ENCODE measurements at places on chromosomes 2 and 18. TPM values are rescaled to one million over a fixed set of nuclear protein-coding genes. Genes with fewer than 3 reads are reported as not detected.

- no peak for DNase-seq
These were observed 18.9 kb upstream of the DPP4 start for GRCh38 chr2:162092658-162093556.

DNA sequence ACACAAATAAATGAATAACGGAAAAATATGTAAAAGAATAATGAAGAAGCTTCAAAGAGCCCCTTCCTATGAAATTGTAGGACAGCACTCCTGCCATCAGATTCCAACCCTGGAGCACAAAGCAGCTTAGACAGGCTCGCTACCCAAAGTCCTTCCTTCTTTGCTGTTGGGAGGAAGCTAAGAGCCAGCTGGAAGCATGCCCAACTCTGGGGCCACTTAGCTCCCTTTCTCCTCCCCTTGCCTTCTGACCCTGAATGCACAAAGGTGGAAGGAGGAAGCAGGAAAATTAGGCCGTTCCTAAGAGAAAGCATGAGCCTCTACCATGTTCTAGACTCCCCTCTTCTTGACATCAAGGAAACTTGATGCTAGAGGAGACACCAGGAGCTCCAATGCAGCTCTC, 700.8 kb downstream of the RNF144A start:
- DNase-seq, result no peak

GRCh38 chr2:190599073-190599472, 49.8 kb upstream of the NAB1 start:
- no peak for DNase-seq

GRCh38 chr2:223044092-223044836, 7.7 kb upstream of the KCNE4 start:
- no peak for DNase-seq

- no peak for DNase-seq
These were observed 7.1 kb upstream of the ZBTB14 start for GRCh38 chr18:5302606-5303005.

GRCh38 chr2:238075397-238075796, 14.6 kb downstream of the SCLY start:
- DNase-seq, result no peak

DNA sequence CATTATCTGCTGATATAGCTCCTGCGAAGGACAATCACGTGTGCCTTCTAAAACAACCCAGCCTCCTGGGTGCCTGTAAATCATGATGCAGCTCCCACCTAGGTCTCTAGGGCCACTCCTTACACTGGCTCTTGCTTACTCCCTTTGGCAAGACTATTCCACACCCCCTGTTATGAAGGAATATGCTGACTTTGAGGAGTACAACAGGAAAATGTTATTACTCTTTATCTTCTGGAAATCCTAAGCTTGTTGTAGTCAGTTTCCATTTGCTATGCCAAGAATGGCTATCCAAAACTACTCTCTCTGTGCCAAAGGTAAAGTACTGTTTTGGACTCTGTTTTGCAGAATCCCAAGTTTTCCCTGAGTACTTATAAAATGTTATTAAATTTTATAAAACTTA, 7.7 kb downstream of the SGO2 start:
- DNase-seq, result no peak

GRCh38 chr2:86065512-86065911, 40.2 kb downstream of the POLR1A start:
- no peak for DNase-seq

DNA sequence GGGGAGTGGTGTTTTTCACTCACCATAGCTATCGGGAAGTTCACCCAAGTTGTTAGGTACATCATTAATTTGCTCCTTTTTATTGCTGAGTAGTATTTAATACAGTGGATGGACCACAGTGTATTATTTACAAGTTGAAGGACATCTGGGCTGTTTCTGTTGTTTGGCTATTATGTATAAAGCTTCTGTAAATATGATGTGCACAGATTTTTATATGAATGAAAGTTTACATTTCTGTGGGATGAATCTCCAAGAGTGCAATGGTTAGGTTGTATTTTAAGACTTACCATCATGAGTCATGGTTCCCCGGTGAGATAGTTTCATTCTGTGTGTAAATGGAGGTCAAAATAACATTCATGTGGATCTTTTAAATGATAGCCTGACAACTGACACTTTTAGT, 337.4 kb downstream of the PTPRM start:
- no peak for DNase-seq

DNA sequence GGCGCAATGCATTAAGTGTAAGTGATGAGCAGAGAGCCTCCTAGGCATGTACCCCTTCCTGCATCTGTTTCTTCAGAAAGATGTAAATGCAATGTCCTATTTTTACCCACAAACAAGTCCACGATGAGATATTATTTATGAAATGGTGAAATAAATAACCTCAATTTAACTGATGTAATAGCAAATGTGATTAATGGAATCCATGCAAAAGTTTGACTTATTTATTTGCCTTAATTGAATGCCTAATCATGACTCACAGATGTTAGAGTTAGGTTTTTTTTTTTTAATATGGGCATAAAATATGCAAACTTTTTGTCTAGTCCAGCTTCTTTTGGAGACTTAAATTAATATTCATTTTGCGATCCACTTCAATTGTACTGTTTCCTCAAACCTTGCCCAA, 67.7 kb upstream of the ITGA4 start:
- DNase-seq, result no peak

DNA sequence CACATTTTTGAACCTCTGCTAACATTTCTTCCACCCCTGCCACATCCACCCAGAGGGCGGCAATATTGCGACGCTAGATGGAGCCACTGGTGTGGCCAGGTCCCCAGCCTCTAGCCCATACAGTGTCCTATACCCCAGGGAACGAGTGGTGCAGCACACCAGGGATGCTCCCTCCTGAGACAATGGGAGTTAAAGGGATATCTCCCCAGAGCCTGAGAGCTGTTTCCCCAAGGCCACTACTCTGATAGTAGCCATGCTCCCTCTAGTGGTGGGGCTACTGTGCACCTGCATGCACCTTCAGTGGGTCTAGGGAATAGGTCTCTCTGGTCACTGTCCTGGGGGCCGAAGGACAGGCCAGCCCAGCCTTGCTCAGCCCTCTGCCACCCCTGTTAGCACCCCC, 336.4 kb upstream of the FSHR start:
- DNase-seq, result peak; percentile 29

DNA sequence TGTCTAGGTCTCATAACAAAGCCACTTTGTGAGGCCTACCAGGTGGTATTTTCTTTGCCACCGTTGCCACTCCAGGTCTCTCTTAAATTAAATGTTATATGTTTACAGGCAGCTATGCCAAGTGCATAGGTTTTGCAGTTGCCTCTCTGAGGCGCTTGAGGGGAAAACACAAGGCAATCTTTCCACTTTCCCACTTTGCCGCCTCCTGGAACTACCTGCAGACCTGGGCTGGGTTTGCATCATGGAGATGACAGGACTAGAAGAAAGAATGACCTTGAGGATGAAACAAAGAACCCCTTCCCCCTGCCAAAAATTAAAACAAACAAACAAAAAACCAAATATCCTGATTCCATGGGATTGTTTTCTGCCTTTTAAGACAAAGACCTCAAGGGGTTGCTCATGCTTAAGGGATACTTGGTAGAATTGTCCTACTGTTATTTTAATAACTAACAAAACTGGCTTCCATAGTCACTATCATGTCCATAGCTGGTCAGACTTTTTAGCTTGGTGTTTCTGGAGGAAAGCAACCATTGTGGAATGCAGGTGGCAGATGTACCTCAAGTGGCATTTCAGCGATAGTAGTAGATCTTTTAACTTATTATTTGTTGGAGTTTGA, 159.9 kb downstream of the PRPF40A start:
- DNase-seq, result no peak

- peak; percentile 53 for DNase-seq
These were observed 1.9 kb downstream of the SP5 start for GRCh38 chr2:170716851-170717598.

GRCh38 chr2:95376311-95377215, 25.9 kb upstream of the FAHD2A start:
- DNase-seq, result no peak

DNA sequence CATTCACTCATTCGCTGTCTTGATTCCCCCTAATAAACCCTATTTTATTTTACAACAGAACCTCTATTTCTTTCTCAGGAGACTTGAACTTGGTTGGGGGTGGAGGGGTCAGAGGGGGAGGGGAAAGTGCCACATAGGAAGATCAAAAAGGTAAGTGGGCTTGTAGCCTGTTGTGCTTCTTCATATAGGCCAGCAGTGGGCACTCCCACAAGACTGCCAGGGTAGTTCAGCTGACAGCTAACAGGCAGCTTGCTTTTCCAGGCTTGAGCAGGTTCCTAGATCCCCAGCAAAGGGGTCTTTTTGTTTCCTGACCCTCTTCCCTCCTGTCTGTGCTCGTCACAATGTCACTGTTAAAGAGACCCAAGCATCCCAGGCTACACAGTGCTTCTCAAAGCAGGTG, 829 bp upstream of the KIAA2012 start:
- DNase-seq, result no peak

DNA sequence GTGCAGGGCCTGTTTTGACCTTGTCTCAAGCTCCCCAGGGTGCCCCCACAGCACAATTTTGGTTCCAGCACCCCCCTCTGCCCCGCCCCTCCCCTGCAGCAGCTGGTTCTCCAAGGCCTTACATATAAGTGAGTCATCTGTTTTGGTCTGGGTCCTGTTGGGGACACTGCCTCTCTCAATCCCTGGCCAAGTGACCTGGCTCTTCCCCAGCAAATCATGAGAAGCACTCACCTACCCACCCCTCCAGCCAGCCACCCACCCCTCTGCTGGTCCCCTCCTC, 90.5 kb downstream of the INHBB start:
- no peak for DNase-seq

Gene SERPINB3
- total RNA-seq, result not detected

Gene FSIP2
- 0.12 TPM for total RNA-seq

Gene AQP4
- total RNA-seq, result 9.7 TPM

Gene MC5R
- total RNA-seq, result not detected

Gene SALL3
- total RNA-seq, result 3.1 TPM

Gene CAPN14
- total RNA-seq, result 0.08 TPM

Gene DRC1
- total RNA-seq, result not detected

Gene TFPI
- 61.9 TPM for total RNA-seq

Gene FAM124B
- total RNA-seq, result 2.1 TPM

Gene NCKAP5
- 11.1 TPM for total RNA-seq

Measured in right cardiac atrium (tissue), 5 donors.